ENCODE measurements at places on chromosomes 12 and 14. TPM values are rescaled to one million over a fixed set of nuclear protein-coding genes. Genes with fewer than 3 reads are reported as not detected.

DNA sequence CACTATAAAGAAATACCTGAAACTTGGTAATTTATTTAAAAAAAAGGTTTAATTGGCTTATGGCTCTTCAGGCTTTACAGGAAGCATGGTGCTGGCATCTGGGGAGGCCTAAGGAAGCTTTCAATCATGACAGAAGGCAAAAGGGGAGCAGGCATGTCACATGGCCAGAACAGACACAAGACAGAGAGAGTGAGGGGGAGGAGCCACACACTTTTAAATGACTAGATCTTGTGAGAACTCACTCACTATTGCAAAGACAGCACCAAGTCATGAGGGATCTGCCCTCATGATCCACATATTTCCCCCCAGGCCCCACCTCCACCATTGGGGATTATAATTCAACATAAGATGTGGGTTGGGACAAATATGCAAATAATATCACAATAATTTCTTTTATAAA lies 355.6 kb downstream of the DAD1 start:
- DNase-seq = no peak

DNA sequence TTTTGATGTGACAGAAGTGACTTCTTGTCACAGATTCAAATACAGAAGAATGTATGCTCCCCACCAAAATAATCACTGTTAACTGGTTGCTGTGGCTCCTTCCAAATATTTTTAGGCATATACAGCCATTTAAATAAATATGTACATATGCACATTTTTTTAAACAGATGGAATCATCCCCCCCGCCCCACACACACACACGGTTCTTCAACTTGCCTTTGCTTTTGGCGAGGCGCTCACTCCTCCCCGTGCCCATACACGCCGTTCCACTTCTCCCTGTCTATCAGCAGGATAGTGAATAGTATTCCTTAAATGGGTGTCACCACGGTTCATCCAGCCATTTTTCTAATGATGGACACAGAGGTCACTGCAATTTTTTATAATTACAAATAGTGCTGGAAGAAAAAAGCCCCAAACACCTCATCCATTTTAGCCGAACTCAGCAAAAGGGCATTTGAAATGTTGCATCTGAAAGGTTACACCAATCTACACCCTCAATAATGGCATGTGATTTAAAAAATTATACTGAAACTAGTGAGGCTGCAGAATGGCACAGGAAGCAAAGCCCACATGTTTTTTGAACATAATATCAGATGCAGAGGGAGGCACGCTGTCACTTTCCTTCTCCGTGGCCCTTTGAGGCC lies 39.2 kb upstream of the MEG3 start:
- DNase-seq = no peak

DNA sequence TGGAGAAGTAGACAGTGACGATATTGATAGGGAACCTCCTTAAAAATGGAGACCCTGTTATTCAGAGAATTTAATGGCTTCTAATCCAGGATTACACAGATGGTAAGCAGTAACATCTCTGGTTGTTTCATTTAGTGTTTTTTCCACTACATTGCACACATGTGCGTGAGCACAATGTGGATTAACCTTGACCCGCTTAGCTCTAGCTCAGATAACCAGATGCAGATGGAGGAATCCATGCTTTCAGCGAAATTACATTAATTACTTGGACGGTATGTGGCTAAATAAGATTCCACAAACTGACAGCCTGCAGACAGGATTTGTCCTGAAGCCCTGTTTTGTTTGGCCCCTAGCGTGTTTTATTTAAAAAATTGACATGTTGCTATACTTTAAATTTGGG lies 378.4 kb downstream of the CCDC91 start:
- no peak for DNase-seq

- peak; percentile 44 for DNase-seq
These were observed 739 bp downstream of the JPH4 start for GRCh38 chr14:23577710-23578392.

GLIPR1L1 gene
- not detected for total RNA-seq

AGAP2 gene
- total RNA-seq = 22.7 TPM

MMP17 gene
- 15.3 TPM for total RNA-seq

Measured in cerebellum (tissue), 4 donors.